A172 (cell line): ENCODE measurements at places on chromosomes 4 and X.

DNA sequence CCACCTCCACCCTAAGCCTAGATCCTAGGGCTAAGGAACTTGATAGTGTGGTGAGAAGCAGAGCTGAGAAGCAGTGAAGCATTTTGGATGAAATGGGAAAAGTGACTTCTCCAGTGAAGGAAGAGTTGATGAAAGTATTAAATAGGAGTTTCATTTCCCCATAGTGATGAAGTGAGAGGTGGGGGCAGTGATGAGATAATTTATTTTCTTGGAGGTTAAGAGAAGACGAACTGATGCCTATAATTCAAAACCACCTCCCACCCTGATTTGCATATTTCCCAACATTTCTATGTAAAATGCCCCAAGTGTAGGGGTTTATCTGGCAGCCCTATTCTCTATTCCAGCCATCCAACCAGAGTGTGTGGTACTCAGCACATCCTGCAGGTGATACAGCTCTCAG lies 6.3 kb downstream of the LONRF3 start:
- DNase-seq, result no peak

- no peak for DNase-seq
Observed at GRCh38 chr4:77062856-77063255, 12.9 kb downstream of the CCNI start.

- no peak for DNase-seq
Observed at GRCh38 chrX:13938829-13939530, 90.7 kb downstream of the GEMIN8 start.

- no peak for DNase-seq
Observed at GRCh38 chr4:64430933-64431332, 21.7 kb upstream of the TECRL start.

DNA sequence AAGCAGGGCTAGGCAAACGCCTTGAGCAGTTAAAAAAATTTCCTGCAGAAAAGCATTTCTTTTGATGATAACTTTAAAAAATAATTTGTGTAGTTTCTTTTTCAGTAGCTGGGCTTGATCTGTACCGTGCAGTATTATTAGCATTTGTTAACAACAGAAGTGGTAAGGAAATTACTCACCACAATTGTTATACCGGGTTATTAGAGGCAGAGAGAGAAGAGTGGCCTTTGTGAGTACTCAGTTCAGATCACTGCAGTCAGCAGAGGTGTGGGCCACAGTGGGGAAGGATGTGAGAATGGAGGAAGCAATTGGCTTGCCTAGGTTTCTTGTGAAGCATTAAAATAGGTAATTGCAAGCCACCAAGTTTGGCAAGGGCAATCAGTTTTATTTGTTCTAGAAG lies 14.3 kb upstream of the IL21 start:
- no peak for DNase-seq

GRCh38 chr4:102608190-102608589 lies 107.0 kb downstream of the NFKB1 start:
- no peak for DNase-seq

GRCh38 chr4:65943076-65943475 lies 272.8 kb upstream of the EPHA5 start:
- peak; percentile 82 for DNase-seq

- DNase-seq, result no peak
Observed at GRCh38 chr4:122293374-122294365, 85.1 kb upstream of the ADAD1 start.

- DNase-seq, result no peak
Observed at GRCh38 chr4:22531311-22532019, 15.6 kb upstream of the ADGRA3 start.

- DNase-seq, result no peak
Observed at GRCh38 chr4:77193511-77194102, 36.6 kb downstream of the CCNG2 start.

- no peak for DNase-seq
Observed at GRCh38 chrX:85569686-85570085, 190.2 kb upstream of the POF1B start.

- DNase-seq, result no peak
Observed at GRCh38 chr4:15694431-15694830, 8.4 kb upstream of the BST1 start.

DNA sequence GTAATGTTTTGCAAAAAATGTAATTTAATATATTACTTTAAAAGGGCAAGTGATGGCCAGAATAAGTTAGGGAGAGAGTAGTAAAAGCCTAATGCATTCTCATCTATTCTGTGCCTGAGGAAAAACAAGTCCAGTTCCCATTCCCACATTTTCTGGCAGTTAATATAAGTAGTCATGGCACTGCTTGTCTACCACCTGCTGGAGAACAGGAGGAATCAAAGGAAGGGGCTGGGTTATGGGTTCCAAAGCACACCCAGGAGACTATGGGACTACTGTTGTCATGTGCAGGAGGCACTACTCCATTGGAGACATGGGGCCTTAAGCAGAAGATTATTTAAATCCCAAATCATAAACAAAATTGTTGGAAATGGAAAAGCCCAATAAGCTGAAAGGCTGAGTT lies 2618.6 kb downstream of the ARAP2 start:
- DNase-seq, result no peak

DNA sequence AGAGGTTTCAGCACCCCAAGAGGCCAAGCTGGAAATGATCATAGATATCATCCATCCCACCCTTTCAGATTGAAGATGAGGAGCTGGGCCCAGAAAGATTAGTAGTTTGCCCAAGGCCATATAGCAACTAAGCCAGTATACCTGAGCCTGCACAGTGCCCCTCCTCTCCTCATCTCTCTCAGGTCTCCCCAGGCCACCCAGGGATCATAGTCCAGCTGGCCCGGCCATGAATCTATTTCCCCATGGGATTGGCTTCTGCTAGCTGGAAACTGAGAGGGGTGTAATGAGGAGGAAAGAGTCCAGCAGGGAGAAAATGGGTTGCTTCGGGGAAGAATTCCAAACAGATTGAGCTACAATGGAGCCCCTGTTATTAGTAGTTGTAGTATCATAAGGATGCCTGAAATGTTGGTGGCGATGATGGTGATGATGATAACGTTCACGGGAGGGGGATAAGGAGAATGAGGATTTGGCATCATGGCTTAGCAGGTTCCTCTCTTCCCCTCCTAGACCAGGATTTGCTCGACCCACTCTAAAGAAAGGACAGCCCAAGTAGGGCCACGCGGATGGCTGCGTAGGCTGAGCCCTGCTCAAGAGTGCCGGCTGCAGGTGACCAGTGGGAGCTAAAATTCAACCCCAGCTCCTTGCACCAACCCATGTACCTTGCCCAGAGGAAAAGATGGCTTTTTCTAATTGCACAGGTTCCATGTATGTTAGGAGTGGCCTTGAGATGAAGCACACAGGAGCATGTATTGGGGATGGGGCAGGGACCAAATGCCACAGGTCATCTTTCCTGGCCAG lies 117.8 kb upstream of the PJA1 start:
- DNase-seq, result no peak

DNA sequence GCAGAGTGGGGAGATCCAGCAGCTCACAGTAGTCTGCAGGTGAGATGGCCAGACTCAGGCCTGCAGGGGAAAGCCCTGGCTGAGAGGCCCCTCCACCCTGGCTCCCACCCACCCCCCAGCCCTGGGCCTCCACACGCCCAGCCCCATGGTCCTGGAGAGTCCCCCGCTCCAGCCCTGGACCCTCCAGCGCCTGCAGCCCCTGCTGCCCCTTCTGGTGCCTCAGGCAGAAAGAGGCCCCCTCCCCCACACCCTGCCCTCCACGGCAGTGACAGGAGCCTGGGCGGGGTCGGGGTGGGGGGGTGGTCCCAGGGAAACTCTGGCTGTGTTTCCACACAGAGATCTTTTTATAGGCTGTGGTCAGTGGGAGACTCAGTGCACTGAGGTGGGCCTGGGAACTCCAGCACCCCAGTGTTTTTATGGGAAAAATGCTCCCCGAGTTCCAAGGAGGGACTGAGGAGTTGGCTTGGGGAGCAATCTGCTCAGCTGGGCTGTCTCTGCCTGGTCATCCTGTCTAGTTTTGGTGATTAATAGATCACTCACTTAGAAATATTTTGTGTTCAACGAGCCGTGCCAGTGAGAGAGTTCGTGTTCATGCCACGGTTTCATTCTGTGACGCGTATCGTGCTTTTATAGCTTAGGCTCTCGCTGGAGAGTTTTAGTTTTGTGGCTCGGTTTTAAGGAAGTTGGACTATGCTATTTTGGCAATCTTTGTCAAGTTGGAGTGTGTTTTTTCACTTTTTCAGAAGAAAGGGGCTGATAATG lies 53.1 kb upstream of the HGFAC start:
- DNase-seq, result peak; percentile 57

DNA sequence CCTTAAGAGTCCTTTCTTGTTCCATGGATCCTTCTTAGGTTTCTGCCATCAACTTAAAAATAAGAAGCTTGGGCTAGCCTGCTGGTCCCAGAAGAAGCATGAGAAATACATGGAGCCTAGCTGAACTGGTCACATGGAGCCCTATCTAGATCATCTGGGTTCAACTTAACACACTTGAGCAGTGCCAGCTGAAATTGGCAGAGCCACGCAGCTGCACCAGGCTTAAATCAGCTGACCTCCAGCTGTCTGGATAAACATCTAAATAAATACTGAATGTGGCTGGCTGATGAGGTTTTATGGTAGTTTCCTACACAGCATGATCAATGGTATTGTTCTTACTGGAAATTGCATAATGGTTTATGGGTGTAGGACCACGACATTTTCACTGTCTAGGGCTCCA lies 598.4 kb upstream of the FAM241A start:
- no peak for DNase-seq

GRCh38 chr4:57077550-57078343 lies 32.4 kb downstream of the IGFBP7 start:
- peak; percentile 88 for DNase-seq

GRCh38 chrX:28693101-28693500 lies 105.9 kb downstream of the IL1RAPL1 start:
- no peak for DNase-seq

DNA sequence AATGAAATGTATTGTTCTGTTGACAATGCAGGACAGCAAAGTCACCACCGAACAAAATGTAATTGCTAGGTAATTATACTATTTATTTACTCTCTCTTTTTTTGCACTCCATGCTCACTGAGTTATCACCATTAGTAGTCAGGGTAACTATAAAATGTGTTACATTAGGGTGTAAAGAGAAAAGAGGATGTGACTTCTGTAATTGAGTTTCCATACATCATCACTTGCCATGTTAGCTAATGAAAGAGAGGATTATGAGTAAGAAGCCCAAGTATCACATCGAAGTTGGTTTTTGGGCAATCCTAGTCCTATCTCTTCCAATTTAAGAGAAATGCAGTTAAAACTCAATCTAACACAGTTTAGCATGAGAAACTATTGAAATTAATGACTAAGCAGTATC lies 7.6 kb downstream of the ZXDA start:
- DNase-seq, result no peak

GRCh38 chr4:71186566-71187403 lies 152.0 kb upstream of the SLC4A4 start:
- DNase-seq, result no peak

- DNase-seq, result no peak
Observed at GRCh38 chr4:183812567-183812966, 92.5 kb upstream of the STOX2 start.

DNA sequence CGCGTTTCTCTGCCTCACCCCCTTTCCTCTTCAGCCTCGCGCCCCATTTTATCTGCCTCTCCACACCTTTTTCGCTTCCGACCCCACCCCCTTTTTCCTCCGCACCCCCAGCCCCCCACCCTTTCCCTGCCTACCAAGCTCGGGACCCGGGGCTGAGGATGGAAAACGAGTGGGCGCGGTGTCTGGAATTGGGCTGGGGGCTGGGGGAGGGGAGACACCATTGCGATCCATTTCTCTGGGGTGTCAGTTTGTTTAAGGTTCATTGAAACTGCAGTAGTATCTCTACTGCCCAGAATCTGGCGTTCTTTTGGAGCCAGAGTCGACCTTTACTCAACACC lies 707 bp downstream of the SLC9A6 start:
- no peak for DNase-seq

DNA sequence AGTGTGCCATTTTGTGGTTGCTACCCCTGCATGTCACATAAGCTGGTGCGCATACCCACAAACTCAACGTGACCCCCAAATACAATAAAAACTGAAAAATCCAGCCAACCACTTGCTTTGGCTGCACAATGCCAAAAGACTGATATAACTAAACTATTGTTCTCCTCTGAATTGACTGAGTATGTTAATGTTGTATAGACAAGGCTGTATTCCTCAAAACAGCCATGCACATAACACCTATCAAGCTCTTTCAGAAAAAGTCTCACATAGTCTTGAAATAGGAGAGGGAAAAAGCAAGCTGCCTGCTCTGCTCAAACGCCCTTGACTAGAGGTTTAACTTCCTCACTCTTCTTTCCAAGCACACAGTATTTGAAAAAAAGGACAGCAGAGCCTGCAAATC lies 126.4 kb upstream of the NOCT start:
- DNase-seq, result no peak

DNA sequence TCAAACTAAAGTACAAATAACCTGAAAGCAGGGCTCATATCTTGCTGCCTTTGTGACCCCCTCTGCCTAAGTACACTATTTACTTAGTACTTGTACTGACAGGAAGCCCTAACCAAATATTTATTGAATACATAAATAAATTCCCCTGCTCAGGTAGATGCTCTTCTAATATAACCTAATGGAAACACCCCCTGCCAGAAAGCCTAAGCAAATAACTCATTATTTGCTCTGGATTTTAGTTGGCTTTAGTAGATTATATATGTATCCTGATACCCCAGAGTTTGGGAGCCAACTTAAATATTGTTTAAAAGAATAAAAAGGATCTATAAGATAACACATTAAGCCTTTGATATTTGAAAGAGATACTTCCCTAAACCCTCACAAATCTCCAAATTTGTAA lies 318.2 kb downstream of the PPP1R2C start:
- DNase-seq, result no peak

GRCh38 chr4:42626629-42627146 lies 30.2 kb downstream of the ATP8A1 start:
- DNase-seq, result no peak

DNA sequence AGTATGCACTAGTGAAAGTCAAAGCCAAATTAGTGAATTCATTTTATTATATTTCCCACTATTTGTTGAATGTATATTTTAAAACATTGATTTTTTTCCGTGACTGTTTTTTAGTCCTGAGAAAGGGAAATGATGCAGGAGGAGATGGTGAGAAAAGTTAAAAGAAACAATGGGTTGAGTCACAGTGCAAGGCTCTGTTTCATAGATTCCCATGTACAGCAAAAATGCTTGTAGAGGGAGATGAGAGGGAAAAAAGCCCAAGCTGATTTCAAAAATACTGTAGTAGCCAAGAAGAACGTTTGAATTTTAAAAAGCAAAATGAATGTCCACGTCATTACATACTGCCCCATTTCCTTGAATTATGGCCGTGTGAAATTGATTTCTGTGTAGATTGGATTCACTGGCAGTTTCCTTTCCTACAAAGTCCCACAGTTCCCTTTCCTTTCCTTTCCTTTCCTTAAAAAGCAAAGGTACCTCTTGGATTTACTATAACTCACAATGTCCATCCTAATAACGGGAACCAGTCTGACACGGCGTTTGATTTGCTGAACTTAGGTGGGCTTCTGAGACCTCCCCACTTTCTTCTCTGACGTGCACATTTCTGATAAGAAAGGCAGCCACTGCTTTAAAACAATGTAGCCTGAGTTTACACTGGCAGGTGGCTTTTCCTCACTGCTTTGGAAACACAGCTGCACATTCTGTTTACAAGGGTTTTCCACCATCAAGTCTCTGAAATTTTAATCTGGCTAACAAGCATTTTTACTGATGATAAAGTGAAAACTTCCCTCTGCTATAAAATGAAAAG lies 63.7 kb downstream of the SPCS3 start:
- DNase-seq, result peak; percentile 38

GRCh38 chr4:53605783-53606182 lies 14.5 kb upstream of the LNX1 start:
- DNase-seq, result peak; percentile 3

GRCh38 chrX:38271154-38271716 lies 50.6 kb upstream of the SRPX start:
- DNase-seq, result no peak

- no peak for DNase-seq
Observed at GRCh38 chrX:115339441-115340025, 50.0 kb downstream of the LUZP4 start.
